ENCODE measurements at places on chromosomes 6 and 20.

DNA sequence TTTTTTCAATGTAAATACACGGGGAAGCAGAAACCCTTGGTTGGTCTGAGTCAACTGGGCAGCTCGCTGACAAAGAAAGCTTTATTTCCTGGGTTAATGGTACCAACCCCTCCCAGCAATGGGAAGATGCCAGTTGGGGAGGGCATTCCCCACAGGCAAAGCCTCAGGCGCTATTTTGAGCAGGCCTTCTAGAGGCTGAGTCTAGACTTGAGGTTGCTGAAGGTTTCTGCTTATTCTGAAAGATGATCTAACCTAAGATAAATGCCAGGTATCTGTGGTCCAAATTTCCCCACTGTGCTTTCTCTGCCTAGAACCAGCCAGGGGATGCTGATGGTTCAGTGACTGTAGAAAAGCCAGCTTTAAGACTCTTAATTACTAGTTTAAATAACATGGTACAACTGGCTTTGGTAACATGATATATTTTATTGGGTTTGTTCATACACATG is 172.5 kb upstream of the JARID2 start:
- no peak for DNase-seq

- peak; percentile 29 for DNase-seq
Measured at GRCh38 chr6:41527721-41528408, 18.3 kb upstream of the FOXP4 start.

DNA sequence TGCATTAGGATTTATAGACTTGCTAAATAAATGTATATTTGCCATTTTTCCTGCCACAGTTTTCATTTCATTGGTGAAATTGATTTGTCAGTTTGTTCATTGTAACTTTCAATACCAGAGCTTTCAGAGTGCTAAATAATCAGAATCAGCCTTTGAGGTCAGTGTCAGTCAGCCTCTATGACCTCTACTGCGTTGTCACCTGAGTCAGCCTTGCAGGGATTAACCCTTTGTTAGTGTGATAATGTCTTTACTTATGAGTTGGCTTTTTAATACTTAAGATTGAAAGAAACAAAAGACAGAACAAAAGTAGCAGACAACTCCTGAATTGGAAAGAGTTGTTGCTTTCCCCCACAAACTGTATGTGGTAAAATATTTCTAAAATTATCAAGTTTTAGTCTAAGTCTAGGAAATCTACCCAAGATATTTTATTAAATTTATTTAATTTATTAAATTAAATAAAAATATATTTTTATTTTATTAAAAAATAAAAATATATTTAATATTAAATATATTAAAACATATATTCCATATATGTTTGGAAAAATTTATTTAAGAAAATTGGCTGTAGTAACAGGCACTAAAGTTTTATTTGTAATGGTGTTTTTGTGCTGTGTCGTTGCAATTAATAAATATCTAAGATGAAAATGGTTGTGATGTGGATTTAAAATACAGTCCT is 125.2 kb downstream of the AFG1L start:
- DNase-seq, result no peak

GRCh38 chr6:46010771-46011170 is 4.9 kb downstream of the CLIC5 start:
- no peak for DNase-seq

GRCh38 chr6:112024464-112024863 is 29.4 kb upstream of the CCN6 start:
- DNase-seq, result no peak

DNA sequence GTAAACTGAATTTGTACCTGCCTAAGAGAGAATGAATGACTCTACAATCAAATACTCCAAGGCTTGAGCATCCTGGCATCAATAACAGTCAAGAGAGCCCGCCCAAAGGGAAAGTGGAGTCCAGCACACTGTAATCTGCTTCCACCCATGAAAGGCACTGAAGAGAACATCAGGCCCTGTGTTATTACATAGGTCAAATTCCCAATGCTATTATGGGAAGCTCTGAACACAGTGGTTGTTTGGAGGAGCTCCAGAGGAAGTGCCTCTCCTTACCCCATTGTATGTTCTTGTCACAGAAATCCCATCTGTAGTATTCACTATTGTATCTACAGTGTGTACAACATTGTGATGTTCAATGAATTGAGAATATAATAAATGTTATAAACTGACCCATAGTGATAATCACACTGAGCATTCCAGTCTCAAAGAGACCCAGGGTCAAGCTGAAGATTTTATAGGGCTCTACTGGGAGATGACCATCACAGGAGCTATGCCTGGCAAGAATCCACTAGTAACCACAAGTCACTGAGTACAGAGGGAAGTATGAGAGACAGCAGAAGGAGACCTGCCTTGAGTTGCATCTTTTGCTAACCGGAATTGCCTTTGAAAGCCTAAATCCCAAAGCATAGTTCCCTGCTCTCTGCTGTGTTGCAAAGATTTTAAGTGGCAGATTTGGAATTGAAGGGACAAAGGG is 446.7 kb downstream of the GJA1 start:
- peak; percentile 80 for DNase-seq

- DNase-seq, result no peak
Measured at GRCh38 chr20:51354191-51354768, 188.2 kb downstream of the NFATC2 start.

DNA sequence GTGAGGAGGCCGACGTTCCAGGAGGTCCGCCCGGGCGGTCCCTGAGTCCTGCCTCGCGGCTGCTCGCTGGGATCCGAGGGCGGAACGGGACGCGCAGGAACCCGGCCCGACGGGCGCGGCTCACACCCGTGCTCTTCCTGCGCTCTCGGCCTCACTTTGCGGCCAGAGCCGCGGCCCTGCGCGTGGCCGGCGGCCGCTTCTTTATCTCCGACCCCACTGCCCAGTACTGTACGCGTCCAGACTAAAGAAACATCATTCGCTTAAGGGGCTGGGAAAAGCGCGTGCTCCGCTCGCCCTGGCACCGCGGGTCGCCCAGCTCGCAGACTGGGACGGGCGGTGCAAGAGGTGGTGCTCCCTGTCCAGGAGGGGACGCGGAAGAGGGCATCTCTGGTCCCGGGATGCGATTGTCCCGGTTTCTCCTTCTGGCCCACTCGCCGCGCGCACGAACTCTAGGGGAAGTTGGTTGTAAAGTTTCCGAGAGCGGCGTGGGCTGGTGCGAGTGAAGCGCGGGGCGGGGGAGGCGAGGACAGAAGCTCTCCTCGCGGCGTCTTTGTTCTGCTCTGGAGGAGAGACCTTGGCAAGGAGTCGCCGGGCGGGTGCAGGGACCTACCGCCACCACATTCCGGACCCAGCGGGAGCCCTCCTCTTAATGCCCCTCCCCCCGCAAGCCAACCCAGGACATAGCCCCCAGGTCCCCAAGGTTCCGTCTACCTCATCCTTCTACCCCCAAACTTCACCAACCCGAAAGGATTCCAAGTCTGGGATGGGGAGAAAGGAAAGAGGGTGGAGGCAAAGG is 71.0 kb downstream of the SOX4 start:
- DNase-seq, result peak; percentile 10

DNA sequence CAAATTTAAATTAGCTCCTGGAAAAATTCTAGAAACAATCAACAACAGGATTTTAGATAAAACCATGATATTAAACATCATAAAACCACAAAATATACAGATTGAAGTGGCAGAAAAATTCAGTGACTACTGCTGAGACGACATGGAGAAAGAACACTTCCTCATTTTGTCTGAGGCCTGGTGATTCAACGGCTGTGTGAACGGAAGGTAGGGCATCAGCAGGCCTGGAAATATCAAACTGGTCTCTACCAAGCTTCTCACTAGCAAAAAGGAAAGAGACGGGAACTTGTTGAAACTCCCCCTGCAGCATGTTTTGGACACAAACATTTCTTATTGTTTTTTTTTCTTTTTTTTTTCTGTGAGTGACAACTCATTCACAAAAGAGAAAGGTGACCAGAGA is 58.0 kb upstream of the AHI1 start:
- no peak for DNase-seq

DNA sequence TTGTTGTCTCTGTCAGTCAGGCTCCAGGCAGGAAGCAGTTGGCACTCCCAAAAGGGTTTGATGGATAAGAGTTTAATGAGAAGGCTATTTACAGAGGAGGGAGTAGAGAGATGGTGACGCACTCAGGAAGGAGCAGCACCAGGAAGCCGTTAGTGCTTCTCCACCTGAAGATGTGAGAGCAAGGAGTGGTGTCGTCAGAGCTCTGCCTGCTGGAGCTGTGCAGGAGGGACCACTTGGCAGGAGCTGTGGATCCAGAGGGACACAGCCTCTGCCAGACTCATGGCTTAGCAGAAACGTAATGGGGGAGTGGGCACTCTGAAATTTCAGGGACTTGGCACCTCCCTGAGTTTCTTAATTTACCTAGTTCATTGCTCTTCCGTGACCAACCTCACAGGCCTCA is 16.8 kb downstream of the DAAM2 start:
- no peak for DNase-seq

GRCh38 chr20:62141397-62142251 is 1.6 kb downstream of the PSMA7 start:
- peak; percentile 37 for DNase-seq

- DNase-seq, result no peak
Measured at GRCh38 chr6:105170059-105170458, 9.8 kb downstream of the POPDC3 start.

GRCh38 chr6:72835749-72836148 is 213.9 kb downstream of the KCNQ5 start:
- DNase-seq, result no peak

- no peak for DNase-seq
Measured at GRCh38 chr6:43974643-43975230, 152.5 kb downstream of the MRPL14 start.

DNA sequence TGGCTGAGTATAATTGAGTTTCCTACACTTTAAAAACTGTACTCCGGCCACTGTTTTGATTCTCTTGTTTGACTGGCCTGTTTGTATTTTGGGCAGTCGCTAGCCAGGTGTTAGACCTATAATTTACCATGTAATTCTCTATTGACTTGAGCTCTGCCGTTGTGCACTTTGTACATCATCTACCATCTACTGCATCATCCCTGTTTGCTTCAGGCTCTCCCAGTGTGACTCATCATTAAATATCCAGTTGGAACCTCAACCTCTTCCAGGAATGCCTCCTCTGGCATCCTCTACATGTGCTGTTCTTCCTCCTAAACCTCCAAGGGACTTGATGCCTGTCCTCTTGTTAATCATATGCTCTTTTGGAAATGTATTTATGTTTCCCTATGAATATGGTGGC is 72.3 kb downstream of the FARS2 start:
- peak; percentile 68 for DNase-seq

- no peak for DNase-seq
Measured at GRCh38 chr20:39974966-39975501, 714.0 kb downstream of the MAFB start.

DNA sequence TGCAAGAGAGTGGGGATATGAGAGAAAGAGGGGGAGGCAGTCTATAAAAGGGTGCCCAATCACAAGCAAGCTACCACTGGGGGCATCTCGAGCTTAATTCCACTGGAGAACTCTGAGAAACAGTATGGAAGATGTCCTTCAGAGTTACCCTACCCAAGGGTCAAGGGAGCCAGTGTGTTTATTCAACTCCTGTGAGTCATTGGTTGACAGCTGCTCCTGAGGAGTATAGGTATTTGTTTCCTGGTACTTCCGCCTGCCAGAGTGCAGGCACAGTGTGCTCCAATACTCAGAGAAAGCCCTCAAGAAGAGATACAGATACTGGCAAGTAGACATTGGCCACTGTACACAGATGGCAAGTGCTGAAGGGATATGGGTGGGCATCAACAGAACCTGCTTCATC is 49.5 kb downstream of the ARHGAP40 start:
- no peak for DNase-seq

- no peak for DNase-seq
Measured at GRCh38 chr20:64158346-64159285, 5.6 kb upstream of the MYT1 start.

Data from AG08395 (cell line).